ENCODE measurements at places on chromosomes 12 and 14.

DNA sequence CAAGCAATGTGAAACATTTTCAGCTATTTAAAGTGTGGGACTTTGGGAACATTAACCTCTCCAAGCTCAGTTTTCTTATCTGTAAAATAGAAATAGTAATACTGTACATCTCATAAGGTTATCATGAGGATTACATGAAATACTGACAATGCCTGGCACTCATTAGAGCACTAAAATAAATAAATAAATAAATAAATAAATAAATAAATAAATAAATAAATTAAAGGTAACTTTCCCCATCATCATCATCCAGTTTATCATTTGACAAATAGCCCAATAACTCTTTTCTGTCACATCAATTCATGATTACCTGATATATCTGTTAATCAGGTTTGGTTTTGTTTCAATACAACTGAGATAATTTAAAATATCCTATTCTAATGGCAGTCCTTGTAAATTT, 48.5 kb downstream of the EFCAB11 start:
- DNase-seq: no peak

GRCh38 chr14:28635387-28635786, 131.2 kb upstream of the FOXG1 start:
- DNase-seq: no peak

DNA sequence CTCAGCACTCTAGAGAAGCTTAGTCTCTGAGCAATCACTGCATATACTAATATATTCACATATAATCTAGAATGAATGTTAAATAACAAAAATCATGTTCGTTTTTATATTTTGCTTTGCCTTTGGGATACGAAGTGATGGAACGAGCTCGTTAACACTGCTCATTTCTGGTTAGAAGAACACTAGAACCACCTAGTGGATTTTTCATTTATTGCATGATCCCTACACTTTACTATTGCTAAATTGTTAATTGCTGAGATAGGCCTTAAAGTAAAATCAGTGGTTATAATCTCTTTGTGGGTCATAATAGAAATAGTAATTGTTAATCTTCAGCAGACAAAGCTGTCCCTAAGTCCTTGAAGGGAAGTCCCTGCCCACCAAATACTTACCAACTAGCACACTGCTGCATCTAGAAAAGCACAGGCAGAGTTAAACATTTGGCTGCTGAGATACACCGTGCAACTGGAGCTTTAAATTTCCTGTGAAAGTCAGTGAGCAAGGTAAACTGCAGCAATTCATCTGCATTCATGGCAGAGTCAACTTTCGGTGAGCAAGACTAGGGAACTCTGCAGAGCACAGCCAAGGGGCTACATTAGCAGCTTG, 353.7 kb downstream of the APAF1 start:
- DNase-seq: no peak

DNA sequence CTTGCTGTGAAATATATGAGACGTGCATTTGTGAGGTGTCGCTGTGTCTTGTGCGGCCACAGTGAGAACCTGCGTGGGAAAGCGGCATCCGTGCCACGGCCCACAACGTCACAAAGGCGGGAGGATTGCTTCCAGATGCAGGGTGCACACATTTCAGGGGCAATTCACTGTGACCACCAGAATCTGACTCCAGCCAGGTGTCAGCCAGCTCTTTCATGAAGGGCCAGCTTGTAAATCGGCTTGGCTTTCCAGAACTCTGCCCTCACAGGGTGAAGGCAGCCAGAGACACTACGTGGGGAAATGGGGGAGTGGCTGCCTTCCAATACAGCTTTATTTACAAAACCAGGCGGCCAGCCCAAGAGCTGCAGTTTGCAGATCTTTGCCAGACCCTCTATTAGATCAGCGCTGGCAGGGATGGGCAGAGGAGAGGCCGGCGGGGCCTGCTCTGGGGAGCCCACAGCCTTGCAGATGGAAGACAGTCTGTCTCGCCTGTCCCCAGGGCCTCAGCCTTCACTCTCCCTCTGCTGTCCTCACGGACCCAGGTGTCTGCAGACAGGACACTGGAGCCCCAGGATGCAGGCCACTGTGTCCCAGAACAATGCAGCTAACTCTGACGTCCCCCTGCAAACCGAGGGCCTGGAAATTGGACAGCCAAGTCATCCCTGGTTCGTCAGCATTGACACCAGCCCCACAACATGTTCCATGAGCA, 53.5 kb downstream of the ADGRD1 start:
- no peak for DNase-seq

GRCh38 chr12:13124656-13125505, 21.4 kb upstream of the GSG1 start:
- no peak for DNase-seq

DNA sequence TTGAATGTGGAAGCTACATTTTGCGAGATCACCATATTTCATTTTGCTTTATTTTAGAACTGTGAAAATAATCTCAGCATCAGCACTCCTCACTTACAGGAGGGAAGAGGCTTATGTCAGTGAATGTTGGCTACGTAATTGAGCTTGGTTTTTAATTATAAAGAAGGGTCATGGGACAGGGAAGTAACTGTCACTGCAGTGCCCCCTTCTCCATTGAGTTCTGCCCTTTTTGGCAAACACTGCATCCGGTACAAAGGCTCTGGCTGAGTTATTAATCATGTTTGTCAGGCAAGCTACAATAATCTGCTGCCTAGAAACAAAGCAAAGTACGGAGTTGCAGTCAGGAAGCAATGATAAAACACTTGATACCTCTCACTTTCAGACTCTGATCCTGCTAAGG, 546.7 kb downstream of the SNAPC1 start:
- no peak for DNase-seq

DNA sequence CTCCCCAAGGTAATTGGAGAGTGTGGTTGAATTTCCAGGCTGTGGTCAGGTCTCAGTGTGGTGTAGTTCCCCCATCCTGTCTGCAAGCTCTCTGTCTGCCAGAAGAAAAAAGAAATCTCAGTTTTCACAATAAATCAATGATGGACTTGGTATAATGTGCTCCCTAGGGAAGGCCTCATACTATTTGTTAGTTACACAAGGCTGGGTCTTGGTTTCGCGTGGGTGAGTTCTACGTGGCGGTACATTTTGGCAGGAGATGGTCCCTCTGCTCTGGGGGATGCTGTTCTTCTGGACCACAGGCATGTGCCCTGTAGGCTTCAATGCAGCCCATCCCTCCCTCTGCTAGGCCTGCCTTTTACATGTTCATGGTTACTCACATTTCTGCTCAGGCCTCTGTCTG, 206.4 kb upstream of the PELI2 start:
- DNase-seq: no peak

GRCh38 chr14:25843481-25844470, 754.1 kb downstream of the NOVA1 start:
- no peak for DNase-seq

DNA sequence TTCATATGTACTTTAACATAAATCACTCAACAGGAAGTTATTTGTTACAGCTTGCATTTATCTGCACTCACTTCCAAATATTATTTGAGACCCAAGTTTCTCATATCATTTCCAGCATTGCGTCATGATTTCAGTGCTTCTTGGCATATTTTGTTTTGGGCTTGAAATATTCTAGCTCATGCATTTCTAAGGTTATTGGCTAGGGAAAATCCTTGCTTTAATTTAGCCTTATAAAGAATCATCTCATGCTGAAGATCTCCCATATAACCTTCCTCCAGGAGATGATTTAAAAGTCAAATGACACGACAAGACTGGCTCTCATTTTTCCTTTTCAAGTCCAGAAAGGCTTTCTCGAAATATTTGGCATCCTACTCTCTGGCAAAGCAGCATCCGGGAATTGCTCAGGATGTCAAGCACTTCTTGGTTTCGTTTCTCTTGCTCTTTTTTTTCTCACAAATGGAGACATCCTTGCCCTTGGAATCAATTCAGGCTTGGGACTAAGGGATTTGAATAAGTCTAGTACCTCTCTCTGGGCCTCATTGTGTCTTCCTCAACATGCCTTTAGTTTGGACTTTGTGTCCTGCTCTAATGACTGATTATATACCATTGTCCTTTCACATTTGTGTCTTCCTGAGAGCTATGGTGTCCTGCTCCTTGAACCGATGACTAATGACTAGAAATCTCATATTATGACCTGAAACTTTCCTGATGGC, 295.0 kb downstream of the RMST start:
- DNase-seq: no peak

- no peak for DNase-seq
Measured at GRCh38 chr14:78104160-78104559, 66.0 kb upstream of the NRXN3 start.

GRCh38 chr12:48716168-48716492, 377 bp downstream of the CCNT1 start:
- DNase-seq: no peak

GRCh38 chr12:122310626-122311333, 44.5 kb upstream of the VPS33A start:
- no peak for DNase-seq

DNA sequence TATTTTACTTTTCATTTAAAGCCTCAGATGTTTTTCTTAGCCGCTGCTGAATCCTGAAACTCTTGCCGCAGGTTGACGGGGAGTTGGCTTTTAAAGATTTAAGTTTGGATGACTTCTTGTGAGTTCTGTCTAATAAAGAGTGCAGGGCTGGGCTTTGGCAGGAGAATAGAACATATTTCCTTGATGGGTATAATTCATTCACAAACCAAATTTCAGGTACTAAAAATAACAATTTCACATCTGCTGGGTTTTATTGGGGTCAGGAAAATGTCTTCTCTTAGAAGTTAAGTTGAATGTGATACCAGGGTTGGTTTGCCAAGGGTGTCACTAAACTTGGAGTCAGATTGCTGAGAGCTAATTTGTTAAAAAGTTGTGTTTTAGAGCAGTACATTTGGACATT, 9.7 kb downstream of the SP1 start:
- no peak for DNase-seq

DNA sequence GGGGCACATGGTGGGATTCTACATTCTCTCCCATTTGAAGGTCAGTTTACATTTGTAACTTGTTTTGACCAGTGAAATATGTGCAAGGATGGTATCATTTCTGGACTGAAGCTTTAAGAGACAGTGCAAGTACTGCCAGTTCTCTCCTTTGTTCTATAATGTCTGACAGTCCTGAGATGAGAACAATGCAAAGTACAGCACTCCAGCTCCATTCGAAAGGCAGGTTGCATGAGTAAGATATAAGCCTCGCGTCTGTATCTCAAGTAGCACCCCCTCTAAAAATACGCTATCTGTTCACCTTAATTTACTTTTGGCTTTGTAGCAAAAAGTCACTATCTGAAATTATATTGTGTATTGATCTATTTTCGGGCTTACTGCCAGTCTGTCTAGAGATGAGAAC, 1122.2 kb upstream of the TMEM132C start:
- DNase-seq: no peak

GRCh38 chr12:10131111-10131690, 1.2 kb upstream of the CLEC7A start:
- no peak for DNase-seq

DNA sequence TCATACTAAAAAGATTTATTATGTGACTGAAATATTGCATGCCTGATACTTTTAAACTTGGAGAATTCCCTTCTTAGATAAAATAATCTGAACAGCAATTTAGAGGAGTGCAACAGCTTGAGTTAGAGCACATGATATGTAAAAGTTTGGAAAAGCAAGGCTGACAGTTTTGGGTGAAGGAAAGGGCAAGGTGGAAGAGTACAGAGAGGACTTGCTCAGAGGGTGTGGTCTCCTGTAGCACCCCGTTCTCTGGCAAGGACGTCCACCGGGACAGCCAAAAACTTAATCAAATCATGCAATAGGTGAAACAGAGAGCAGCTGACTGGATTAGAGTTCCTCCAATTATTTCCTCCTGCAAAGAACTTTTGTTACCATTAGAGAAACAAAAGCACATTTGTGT, 65.2 kb upstream of the PDZRN4 start:
- DNase-seq: no peak

GRCh38 chr12:130872179-130873096, 572 bp downstream of the RAN start:
- DNase-seq: peak; percentile 37

- DNase-seq: no peak
Measured at GRCh38 chr14:69042787-69043444, 63.8 kb upstream of the ACTN1 start.

GRCh38 chr14:51446771-51447170, 204.9 kb upstream of the FRMD6 start:
- no peak for DNase-seq

- no peak for DNase-seq
Measured at GRCh38 chr14:78848234-78848820, 678.2 kb downstream of the NRXN3 start.

GRCh38 chr14:89674936-89675335, 257.9 kb upstream of the FOXN3 start:
- no peak for DNase-seq

DNA sequence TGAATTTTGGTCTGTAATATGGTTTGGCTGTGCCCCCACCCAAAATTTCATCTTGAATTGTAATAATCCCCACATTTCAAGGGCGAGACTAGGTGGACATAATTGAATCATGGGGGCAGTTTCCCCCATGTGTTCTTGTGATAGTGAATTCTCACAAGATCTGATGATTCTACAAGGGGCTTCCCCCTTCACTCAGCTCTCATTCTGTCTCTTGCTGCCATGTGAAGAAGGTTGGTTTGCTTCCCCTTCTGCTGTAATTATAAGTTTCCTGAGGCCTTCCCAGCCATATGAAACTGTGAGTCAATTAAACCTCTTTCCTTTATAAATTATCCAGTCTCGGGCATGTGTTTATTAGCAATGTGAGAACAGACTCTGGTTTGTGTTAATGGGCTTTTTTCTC, 5.9 kb downstream of the LRRC9 start:
- no peak for DNase-seq

GRCh38 chr12:25979563-25979962, 21.1 kb downstream of the RASSF8 start:
- no peak for DNase-seq

- no peak for DNase-seq
Measured at GRCh38 chr12:22254478-22254877, 80.0 kb downstream of the ST8SIA1 start.

DNA sequence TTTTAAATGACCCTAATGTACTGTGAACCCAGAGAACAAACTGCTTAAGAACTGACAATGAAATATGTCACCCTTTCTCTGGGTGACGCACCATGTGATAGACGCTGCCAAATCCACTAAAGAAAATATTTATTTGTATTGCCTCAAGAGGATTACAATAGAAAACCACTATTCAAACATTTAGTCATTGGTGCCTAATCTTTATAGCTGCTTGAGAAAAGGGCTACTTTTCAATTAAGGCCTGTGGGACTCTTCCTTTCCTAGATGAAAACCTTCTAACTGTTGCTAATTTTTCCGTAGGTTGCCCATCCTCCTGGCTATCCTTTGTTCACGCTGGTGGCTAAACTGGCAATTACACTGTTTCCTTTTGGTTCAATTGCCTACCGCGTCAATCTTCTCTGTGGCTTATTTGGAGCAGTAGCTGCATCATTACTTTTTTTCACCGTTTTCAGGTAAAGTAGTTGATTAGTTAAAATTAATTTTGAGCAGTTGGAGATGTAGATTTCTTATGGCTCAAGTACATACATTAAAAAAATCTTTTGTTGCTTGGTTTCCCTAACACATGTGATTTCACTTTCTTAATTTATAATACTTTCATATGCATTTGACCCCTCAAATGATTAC, 6.0 kb downstream of the TMEM260 start:
- no peak for DNase-seq

- no peak for DNase-seq
Measured at GRCh38 chr14:62289471-62289870, 527.3 kb downstream of the SNAPC1 start.
